ENCODE measurements at places on chromosomes 4 and X. TPM values are rescaled to one million over a fixed set of nuclear protein-coding genes. Genes with fewer than 3 reads are reported as not detected.

DNA sequence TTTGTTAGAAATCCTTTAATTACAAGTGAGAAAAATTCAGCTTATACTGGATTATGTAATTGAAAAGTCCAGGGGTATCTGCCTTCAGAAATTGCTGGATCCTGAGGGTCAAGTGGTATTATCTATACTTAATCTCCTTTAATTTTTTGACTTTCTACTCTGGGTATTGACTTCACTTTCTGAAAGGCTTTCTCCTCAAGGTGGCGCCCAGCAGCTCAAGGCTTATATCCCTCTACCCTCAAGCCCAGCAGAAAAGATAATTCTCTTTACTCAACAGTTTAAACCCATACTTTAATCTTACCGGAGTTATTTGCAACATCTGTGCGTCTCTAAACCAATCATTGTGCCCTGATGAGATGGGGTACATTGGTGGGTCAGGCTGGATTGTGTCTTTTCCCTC lies 129.5 kb downstream of the LARP7 start:
- peak; percentile 22 for DNase-seq

- peak; percentile 73 for DNase-seq
These were observed 990 bp downstream of the HNRNPD start for GRCh38 chr4:82372517-82373485.

GRCh38 chr4:80182237-80182866 lies 15.0 kb upstream of the PRDM8 start:
- no peak for DNase-seq

DNA sequence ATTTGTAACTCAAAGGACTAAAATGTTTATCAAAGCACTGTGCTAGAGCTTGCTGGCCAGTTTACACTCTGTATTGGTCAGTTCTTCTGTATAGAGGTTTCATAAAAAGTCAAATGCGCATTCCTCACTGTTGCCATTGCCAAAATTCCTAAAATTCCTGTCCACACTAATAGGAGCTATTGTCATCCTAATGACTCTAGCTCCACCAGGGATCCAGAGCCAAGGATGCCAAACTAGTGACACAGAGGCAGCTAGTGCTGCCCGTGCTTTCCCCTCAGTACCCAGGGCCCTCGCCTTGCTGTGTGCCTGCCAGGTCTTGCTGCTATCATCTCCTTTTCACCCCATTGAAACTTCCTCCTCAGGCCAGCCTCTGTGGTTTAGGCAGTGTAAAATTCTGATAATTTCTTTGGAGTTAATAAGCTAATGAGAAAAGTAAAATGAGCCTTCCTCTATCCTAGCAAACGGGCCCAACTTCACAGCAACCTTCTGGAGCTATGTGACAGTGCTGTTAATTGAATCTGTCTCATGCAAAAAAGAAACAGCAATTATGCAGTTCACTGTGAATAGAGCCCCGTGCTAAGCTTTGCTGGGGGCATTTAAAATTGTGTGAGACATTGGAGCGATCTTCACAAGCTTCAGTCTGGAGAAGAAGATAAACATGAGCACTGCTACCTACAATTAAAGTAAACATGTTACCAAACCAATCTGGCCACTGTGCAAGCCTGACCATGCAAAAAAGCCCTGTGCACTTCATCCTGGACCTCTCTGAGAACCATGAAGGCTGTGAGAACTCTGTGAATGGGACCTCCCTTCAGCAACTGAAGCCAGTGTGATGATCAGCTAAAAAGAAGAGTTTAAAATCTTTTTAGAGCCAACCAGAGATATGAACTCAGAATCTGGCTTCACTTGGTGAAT lies 43.1 kb upstream of the FGF2 start:
- DNase-seq, result peak; percentile 52

DNA sequence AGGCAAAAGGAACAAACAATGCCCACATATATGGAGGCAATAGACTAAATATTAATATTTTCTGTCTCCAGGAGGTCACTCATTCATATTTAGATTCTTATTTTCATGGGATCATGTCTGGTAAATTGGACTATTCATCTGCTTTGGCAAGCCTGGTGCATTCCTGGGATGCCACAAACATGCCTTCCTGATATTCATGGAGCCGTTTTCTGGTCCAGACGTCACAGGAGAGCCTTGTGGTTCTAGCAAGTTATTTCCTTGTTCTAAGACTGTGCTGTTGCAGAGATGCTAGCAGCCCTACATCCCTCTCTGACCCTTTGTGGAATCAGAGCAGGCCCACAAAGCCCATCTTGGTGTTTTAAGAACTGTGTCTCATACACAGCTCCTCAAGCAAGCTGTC lies 16.1 kb upstream of the EXOSC9 start:
- DNase-seq, result no peak

Gene TRIML1
- total RNA-seq, result not detected

Gene LUZP4
- total RNA-seq, result not detected

Gene TMEM175
- 21.4 TPM for total RNA-seq

Gene TASL
- not detected for total RNA-seq

Gene THAP9
- 5.9 TPM for total RNA-seq

Gene QRFPR
- total RNA-seq, result not detected

Gene RIPPLY1
- not detected for total RNA-seq
